Spleen (tissue), 13 donors: ENCODE measurements at places on chromosomes 12 and 14. TPM values are rescaled to one million over a fixed set of nuclear protein-coding genes. Genes with fewer than 3 reads are reported as not detected.

DNA sequence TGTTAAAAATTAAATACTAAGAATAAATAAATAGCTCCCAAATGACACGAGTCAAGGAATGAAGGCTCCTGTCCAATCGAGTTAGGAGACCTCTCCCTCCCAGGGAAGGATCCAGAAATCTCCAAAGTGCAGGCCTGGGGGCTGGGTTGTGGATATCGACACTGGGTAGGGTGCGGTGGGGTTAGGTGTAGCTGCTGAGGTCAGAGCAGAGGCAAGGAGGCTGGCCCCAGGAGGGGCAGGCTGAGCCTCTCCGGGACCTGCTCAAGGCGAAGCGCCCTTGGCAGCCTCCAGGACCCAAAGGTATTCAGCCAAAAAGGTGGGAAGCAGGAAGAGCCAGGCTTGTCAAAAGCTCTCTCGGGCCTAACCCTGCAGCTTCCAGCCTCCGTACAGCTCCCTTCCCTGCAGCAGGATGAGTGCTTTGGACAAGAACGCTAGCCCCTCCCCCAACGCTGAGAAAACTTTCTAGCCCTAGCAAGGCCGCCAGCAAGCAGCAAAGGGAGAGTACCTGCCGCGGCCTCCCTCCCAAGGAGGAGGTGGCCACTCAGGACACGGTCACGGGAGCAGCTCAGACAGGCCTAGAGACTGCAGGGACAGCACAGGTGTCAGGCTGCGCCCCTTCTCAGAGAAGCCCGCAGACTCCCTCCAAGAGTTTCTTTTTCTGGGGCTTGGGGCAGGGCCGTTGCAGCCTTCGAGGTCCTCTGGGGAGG is 3.7 kb upstream of the PNMA1 start:
- no peaks in the 10 kb centered on the region for H3K27me3 ChIP-seq
- H3K27ac ChIP-seq: peak overlapping the region; percentile 74
- peaks cover 15% of the 10 kb centered on the region for H3K4me1 ChIP-seq
- no peak overlapping the region for H3K4me3 ChIP-seq

DNA sequence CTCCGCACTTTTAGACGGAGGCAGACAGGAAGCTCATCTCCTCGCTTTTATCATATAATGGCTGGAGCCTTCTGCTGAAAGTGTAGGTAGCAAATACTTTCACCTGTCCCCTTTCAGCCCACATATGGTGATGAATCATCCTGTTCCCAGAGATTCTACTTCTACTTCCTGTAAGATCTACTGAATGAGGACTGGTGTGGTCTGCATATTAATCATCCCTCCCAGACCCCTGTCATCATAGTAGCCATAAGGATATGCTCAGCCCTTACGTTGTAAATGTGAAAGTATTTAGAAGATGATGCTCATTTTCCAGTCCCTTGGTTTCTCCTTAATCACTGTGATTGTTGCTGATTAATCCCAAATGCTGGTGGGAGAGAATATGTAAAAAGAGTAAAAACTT is 268.2 kb upstream of the GRIP1 start:
- no peaks in the 10 kb centered on the region for H3K4me1 ChIP-seq
- DNase-seq: no peak
- no peaks in the 10 kb centered on the region for H3K36me3 ChIP-seq
- no peak overlapping the region for H3K27ac ChIP-seq

DNA sequence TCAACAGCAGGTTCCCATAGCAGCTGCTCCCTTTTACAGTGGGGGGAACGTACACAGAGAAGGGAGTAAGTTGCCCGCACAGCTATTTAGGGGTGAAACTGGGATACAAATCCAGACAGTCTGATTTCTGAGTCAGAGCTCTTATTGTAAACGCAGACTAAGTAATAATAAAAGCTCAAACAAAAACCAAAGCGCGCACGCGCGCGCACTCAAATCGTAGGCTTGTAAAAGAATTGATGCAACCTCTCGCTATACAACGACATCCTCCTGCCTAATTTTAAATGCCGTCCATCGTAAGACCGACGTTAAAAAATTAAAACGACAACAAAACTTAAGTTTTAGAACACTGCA is 747 bp upstream of the DACT1 start:
- H3K4me1 ChIP-seq: peaks cover 3% of the 10 kb centered on the region
- peak overlapping the region; percentile 64 for H3K4me3 ChIP-seq
- no peak for DNase-seq
- peak overlapping the region; percentile 87 for H3K27ac ChIP-seq

DNA sequence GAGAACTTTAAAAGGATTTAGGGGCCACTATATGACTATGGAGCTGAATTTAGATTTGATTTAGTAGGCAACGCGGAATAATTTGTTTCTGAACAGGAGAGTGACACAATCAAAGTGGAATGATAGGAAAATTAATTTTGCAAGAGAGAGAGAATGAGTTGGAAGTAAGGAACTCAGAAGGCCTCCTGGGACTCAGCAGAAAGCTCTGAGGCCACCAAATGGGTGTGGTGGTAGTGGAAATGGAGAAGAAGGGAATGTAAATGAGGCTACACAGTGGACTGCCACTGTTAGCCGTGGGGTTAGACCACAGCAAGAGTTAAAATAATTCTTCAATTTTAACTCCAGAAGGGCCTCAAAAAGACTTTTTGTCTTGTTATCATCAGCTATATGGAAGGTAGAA is 102.7 kb downstream of the LRRK2 start:
- H3K27ac ChIP-seq: no peak overlapping the region
- H3K4me3 ChIP-seq: no peak overlapping the region
- H3K36me3 ChIP-seq: peaks cover 37% of the 10 kb centered on the region

DNA sequence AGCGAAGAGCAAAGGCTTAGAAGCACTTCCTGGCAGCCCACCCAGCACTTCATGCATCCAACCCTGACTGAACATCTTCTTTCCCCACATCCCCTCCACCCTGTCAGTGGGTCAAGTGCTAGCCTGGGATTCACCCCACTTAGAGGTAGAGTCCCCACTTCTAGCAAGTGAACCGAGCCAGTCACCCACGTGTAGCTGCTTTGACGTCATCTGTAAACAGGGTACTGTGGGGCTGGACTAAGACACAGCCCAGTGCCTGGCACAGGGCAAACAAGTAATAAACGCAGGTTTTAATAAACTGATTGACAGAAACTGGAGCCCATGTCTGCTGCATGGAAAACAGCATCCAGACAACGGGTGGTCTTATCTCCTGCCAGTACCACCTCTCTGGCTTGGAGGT is 61.7 kb downstream of the ITPK1 start:
- peaks cover 7% of the 10 kb centered on the region for H3K4me1 ChIP-seq
- no peaks in the 10 kb centered on the region for H3K36me3 ChIP-seq
- DNase-seq: no peak

- H3K4me1 ChIP-seq: no peaks in the 10 kb centered on the region
- peaks cover 22% of the 10 kb centered on the region for H3K27me3 ChIP-seq
- no peak for DNase-seq
- H3K4me3 ChIP-seq: no peak overlapping the region
- H3K27ac ChIP-seq: no peak overlapping the region
These were observed 17.3 kb downstream of the KRT7 start for GRCh38 chr12:52250048-52250990.

GRCh38 chr14:68401855-68402254 is 391.0 kb downstream of the ZFP36L1 start:
- peaks cover 79% of the 10 kb centered on the region for H3K4me1 ChIP-seq
- DNase-seq: no peak
- no peaks in the 10 kb centered on the region for H3K27me3 ChIP-seq
- H3K4me3 ChIP-seq: no peak overlapping the region
- peak overlapping the region; percentile 82 for H3K27ac ChIP-seq

- H3K27ac ChIP-seq: peak within 1 kb of the TSS; percentile 84
- H3K36me3 ChIP-seq: no peaks in the 10 kb centered on the region
- peak within 1 kb of the TSS; percentile 82 for H3K4me3 ChIP-seq
- H3K27me3 ChIP-seq: peaks cover 44% of the 10 kb centered on the region
- H3K4me1 ChIP-seq: peaks cover 22% of the 10 kb centered on the region
These were observed at the start of gene PRICKLE1 for GRCh38 chr12:42589465-42590329. PRICKLE1 (minus strand) TSS chr12:42589746; CDS start chr12:42472516, 117,230 bp downstream.

GRCh38 chr12:54259194-54260011 is 20.5 kb downstream of the CBX5 start:
- peak; percentile 85 for DNase-seq
- H3K27ac ChIP-seq: peak overlapping the region; percentile 49
- no peaks in the 10 kb centered on the region for H3K27me3 ChIP-seq

- H3K4me3 ChIP-seq: peak overlapping the region; percentile 96
- H3K4me1 ChIP-seq: peaks cover 35% of the 10 kb centered on the region
- DNase-seq: peak; percentile 94
- peaks cover 19% of the 10 kb centered on the region for H3K36me3 ChIP-seq
- no peaks in the 10 kb centered on the region for H3K27me3 ChIP-seq
These were observed 1.7 kb upstream of the SOCS2 start for GRCh38 chr12:93570552-93571364.

- H3K27me3 ChIP-seq: no peaks in the 10 kb centered on the region
- peaks cover 69% of the 10 kb centered on the region for H3K36me3 ChIP-seq
- no peak overlapping the region for H3K4me3 ChIP-seq
- H3K4me1 ChIP-seq: no peaks in the 10 kb centered on the region
- H3K27ac ChIP-seq: no peak overlapping the region
These were observed 17.1 kb downstream of the CAND1 start for GRCh38 chr12:67286257-67286656.

GRCh38 chr12:96587691-96588090 is 98.3 kb downstream of the CFAP54 start:
- no peaks in the 10 kb centered on the region for H3K27me3 ChIP-seq
- no peak overlapping the region for H3K4me3 ChIP-seq
- H3K4me1 ChIP-seq: no peaks in the 10 kb centered on the region
- H3K36me3 ChIP-seq: no peaks in the 10 kb centered on the region
- no peak for DNase-seq
- H3K27ac ChIP-seq: no peak overlapping the region

Gene TMEM132D
- not detected for total RNA-seq

Gene ING4
- total RNA-seq: 38.5 TPM

Gene TBC1D30
- total RNA-seq: 8.5 TPM

Gene CIROP
- total RNA-seq: not detected

Gene HOXC9
- total RNA-seq: not detected

Gene RASSF3
- total RNA-seq: 92.0 TPM

Gene NRL
- 2.0 TPM for total RNA-seq

Gene DNAJC22
- total RNA-seq: 0.54 TPM

Gene PNP
- total RNA-seq: 55.7 TPM
